ENCODE measurements at places on chromosomes 16 and 17.

GRCh38 chr17:35784895-35785294 lies 10.5 kb downstream of the MMP28 start:
- DNase-seq, result no peak

DNA sequence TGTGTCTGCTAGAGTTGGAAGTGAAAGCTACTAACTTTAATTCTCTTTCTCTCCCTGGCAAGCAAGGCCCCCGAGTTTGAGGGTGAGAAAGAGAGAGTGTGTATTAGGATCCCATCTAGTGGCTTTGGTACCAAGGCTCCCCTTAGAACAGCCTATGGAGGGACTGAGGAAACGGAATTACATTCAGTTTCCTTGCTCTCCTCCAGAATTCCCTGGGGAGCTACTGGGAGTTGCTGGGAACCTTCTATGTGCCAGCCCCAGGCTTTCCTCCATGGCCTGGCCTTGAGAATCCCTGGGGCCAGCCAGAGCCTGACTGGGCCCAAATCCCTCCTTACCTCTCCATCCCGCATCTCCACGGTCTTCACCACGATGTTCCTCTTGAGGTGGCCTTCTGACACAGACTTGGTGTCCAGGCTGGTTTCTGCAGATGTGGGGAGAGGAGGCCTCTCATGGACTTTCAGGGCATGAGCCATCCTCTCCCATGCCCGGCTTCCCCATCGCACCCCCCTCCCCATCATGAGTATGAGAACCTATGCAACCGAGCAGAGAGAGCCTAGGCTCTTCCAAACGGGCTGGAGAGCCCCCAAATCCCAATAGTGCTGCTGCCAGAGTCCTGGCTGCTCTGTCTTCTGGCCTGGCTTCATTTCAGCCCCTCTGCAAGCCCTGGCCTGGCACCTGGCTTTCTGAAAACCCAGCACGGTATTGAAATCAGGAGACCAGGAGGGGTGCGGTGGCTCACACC lies 7.4 kb downstream of the GFAP start:
- no peak for DNase-seq

DNA sequence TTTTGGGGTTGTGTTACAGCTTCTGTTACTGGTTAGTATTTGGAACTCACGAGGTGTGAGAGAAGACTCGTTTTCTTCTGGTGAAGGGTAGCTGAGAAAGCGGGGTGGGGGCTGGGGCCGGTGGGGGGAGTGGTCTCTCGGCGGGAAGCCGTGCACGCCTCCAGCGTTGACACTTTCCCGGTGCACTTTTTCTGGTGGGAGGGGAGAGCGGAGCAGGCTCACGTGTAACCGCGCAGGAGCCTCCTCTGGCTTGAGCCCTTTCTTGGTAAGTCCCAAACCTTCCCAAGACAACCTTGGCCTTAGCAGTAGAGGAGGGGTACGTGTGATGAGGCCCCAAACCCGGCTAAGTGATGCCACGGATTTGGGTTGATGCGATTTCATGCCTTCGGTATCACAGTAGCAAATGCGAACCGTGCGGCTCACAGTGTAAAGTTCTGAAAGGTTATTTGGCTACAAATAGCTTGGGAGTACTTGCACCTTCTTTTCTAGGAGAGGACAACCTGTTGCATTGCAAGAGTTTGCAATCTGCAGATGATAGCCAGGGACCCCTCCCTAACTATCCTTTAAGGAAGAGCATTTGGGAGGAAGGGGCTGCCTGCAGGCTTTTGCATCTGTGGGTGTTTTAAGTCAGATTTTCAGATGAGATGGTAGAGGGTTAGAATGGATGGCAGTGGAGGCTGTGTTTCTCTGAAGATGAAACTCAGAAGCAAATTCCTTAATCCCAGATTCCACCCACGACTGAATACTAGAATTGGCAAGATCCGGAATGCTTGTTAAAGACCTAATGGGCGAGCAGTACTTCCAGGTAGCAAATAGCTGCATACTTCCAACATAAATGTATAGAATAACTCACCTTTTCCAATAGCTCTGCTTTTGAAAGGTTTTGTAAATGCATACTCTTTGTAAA lies 1.5 kb downstream of the HLF start:
- no peak for DNase-seq

GRCh38 chr17:63665527-63666214 lies 34.3 kb downstream of the LIMD2 start:
- DNase-seq, result no peak

DNA sequence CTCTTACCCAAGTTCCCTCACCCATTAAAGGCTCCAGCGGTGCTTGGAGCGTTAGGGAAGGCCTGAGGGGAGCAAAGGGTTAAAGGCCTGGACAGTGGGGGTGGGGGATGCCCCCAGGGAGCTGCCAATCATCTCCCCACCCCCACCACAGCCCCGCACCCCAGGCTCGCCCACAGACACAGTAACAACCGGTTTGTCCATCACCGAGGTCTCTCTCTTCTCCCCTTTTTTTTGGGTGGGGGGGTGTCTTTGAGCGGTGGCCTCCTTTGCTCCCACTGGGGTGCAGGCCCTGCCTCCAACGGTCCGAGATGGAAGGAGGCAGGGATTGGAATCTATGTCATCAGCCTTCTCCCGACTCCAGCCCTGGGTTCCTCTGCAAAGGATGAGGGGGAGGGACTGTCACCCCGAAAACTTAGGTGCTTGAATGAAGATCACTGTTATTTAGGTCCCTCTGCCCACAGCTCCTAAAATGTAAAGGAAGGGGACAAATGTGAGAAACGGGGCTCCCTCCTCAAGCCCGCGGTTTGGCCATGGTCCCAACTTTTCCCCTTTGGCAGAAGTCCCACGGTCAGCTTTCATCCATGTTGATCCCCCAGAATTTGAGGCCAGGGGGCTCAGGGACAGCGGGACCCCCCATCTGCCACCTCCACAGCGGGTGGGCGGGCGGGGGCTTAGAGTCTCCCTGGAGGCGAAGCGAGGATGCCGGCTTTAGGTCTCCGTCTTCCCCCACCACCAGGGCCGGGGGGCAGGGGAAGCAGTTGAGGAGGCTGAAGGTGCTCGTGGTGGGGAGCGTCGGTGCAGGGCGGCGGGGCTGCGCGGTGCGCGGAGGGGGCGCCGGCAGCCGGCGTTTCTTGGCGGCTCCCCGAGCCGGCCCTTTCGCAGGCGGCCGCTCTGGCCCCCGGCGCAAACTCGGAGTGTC lies 1.7 kb downstream of the EPOP start:
- no peak for DNase-seq

Measured in activated T-helper 1 cell treated with Interleukin-2 at 50 U/mL for 16 hours (primary cell).